HuH-7.5 (cell line): ENCODE measurements at places on chromosomes 11 and 22.

DNA sequence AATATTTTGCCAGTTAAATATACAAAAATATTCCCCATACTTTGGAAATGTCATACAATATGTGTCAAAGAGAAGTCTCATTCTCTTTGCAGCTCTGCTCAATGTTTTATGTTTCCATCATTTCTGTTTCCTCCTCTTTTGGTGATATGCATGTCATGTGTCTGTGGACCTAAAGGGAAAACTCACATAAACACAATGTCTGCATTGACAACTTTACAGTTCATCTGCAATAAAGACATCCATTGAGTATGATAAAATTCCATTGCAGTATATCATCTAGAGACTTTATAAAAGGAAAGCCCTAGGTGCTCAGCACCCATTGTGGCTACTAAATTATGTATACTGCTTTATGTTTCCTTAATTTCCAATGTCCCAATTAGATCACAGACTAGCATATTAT lies 461.3 kb upstream of the FAT3 start:
- DNase-seq: no peak

DNA sequence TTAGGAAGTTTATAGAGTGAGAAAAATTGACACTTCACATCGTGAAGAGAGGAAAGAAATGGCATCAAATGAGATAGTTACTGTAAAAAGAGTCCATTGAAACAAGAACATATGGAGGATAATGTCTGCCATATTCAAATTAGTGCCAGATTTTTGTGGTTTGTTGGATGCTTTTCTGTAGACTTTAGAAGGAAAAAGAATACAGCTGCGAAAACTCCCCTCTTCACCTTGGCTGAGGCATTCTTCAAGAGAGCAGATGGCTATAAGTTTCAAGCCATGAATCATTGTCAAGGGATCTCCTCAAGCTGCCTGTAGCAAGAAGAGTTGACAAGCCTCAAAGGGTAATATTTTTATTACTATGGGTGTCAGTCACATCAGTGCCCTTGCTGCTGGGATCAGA lies 507.4 kb upstream of the RAG2 start:
- DNase-seq: no peak

- no peak for DNase-seq
Observed at GRCh38 chr11:132264616-132265015, 894.2 kb downstream of the NTM start.

GRCh38 chr11:65129649-65130441 lies 4.5 kb downstream of the SYVN1 start:
- no peak for DNase-seq

DNA sequence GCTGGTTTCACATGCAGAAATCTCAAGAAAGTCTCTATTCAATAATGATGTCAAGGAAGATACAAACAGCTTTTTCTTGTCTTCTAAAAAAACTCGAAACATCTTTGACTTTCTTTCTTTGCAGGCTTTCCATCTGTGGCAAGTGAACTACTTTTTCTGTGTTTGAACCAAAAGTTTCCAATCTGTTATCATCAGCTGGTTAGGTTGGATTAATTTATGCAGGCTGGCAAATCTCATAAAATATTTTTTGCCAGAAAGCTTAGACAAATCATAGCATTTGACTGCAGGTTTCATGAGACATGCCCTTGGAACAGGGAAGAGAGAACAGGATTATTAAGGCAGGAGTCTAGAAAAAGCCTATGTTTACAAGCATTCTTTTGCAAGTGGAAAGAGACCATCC lies 86.1 kb upstream of the ARHGAP42 start:
- DNase-seq: no peak
